NCI-H2107 (cell line): ENCODE measurements at places on chromosomes 7 and 10.

DNA sequence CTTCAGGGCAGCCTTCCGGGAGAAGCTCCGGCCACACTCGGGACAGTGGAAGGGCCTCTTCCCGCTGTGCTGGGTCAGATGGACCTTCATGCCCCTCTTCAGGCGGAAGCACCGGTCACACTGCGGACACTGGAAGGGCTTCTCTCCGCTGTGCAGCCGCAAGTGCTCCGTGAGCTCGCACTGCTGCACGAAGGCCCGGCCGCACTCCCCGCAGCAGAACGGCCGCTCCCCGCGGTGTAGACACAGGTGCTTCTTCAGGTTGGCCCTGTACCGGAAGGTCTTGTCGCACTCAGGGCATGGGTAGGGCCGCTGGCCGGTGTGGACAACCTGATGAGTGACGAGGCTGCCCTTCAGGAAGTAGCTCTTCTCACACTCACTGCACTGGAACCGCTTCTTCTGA, 14.2 kb upstream of the ZNF786 start:
- no peak for DNase-seq

- DNase-seq = no peak
These were observed 7.3 kb downstream of the PGAM2 start for GRCh38 chr7:44057849-44058758.

DNA sequence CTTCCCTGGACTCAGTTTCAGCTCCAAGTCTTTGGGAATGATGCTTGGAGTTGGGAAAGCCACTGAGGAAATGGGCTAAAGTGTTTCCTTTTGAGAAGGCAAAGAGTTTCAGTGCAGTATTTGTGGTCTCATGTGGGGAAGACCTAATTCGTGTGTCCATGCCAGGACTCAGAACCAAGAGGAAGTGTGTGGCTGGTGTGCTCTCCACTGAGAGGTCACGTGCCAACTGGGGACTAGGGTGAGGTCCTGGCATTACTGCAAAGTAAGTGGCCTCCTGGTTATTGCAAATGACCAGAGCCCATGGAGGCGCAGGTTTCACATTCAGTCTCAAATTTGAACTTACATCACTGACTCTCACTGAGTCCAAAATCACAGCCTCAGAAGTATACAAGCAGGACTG, 48.6 kb upstream of the ITPRID1 start:
- no peak for DNase-seq

DNA sequence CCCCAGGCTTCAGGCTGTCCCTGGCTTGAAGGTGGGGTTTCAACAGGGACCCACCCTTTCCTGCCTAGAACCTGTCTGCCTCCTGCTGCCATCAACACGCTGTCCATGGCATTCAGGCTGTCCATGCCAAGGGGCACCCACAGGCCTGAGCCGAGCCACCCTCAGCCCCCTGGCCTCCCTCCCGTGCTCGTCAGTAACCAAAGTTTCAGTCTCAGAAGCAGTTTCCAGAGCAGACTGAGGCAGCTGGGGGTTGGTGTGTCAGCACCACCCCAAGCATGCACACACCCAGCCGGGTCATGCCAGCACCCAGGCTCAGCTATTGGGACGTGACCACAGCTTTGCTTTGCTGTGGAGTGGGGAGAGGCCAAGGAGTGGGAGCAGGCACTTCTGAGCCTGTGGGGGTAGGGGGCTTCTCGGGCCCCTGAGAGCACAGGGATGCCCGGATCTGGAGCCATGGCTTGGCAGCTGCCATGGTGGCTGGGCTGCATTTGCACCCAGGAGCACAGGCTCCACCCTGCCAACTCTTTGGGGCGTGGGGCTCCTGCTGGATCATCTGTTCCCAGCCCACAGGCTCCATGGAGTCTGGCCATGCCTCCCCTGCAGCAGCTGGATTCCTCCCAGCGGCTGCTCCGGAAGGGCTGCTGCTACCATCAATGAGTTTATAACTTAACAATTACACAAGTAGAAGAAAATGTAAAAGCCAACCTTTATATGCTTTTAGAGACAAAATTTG, 314.5 kb upstream of the SEMA3C start:
- DNase-seq = no peak

GRCh38 chr10:23038172-23038571, 57.2 kb upstream of the MSRB2 start:
- DNase-seq = no peak

DNA sequence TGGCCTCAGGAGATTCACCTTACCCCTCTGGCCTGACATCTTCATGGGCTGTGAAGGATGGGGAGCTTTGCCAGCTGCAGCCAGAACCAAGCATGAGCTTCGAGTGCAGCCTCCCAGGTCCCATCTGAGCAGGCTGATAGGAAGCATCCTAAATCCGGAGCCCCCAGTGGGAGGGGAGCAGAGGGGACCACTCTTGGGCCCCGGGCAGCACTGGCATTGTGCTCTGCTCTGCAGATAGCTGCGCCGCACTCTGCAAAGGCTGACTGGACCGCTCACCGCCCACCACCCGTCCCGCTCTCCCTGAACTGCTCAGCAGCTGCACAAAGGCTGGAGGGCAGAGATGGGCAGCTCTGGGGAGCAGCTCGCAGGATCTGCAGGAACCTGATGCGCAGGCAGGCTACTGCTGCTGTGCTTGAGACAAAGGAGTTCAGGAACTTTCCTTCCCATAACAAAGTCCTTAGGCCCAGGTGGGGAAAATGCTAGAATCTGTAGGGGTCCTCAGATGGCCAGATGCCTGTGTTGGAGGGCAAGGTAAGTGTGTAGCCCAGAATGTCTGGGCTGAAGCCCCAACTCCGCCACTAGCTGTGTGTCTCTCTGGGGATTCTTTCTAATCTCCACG, 51.8 kb downstream of the ARHGAP22 start:
- DNase-seq = no peak

DNA sequence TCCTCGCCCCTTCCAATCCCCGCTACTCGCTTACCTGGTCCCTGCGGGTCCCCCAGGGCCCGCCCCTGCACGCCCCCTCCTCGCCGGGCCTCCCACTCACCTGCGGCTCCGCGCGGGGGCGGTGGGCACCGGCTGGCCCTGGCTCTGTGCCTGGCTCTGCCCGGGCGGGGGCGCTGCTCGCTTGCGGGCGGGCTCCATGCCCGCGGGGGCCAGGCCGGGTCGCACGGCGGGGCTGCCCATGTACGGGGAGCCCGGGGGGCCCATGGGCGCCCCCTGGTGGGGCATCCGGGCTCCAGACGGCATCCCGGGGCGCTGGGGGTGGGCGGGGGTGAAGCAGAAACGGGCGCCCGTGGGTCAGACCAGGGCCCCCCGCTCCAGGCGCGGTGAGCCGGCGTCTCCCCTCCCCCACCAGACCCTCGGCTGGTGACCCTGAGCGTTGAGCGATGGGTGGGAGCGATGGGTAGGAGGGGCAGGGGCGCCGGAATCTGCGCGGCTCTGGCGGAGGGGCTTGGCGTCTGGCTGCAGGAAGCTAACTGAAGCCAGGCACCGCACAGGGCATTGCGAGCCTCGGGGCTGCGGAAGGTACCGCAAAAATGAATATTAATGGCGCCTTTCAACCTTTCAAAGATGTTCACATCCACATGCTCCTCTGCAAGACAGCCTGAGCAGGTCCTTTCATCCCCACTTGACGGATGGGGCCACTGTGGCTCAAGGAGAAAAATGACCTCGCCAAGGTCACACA, 3.0 kb downstream of the SMARCD3 start:
- no peak for DNase-seq

GRCh38 chr7:109879287-109879828, 1211.6 kb upstream of the LRRN3 start:
- peak; percentile 38 for DNase-seq

GRCh38 chr7:84757761-84758160, 429.1 kb downstream of the SEMA3D start:
- DNase-seq = no peak

GRCh38 chr7:77316219-77316978, 99.8 kb downstream of the GSAP start:
- DNase-seq = no peak

GRCh38 chr7:128167042-128167701, 73.9 kb upstream of the LEP start:
- peak; percentile 30 for DNase-seq

DNA sequence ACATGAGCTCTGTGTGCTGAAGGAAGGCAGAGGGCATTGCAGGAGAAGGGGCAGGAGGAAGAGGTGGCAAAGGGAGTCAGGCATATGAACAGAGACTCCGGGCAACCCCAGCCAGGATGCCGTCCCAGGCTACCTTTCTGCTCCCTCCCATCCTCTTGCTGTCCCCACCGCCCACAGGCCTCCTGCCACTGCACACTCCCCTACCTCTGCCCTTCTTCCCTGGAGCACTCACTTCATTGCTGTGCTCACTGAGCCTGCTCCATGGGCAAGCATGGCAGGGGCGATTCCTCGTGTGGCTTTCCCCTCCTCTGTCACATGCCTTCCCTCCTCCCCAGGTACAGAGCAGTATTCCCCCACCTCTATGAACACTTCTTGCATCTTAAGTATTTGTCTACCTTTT, 93.4 kb downstream of the FANK1 start:
- DNase-seq = no peak

GRCh38 chr7:80147543-80148391, 13.1 kb downstream of the GNAI1 start:
- DNase-seq = no peak

DNA sequence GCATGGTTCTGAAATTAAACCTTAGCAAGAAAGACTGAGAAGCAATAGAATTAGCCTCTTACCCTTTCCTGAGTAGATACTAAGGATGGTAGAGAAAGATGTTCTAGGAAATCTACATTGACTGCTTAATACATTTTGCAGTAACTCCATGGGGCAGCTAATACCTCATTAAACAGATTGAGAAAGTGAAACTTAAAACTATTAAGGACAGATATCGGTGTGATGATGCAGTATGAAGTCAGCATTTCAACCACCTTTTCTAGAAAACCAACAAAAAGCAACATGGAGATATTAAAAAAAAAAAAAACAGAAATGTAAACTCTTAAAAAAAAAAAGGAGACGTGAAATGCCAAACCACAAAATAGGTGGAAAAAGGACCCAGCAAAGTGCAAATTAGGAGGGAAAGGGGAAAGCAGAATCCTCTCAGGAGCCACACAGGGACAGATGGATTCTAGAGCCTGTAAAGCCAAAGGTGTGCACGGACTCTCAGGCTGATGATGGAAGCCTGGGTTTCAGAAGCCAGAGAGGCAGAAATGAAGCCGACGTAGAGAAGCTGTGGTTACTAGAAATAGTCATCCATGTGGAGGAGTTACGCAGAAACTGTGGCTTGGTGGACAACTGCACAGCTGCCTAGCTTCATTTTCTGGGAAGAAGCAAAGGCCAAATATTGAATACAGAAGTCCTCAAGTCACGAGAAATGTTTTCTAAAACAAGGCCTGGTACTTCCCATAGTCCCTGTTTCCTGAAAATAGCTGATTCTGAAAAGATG, 38.1 kb upstream of the GPR141 start:
- no peak for DNase-seq

- peak; percentile 39 for DNase-seq
These were observed 1.2 kb downstream of the VCL start for GRCh38 chr10:73998929-73999691.

DNA sequence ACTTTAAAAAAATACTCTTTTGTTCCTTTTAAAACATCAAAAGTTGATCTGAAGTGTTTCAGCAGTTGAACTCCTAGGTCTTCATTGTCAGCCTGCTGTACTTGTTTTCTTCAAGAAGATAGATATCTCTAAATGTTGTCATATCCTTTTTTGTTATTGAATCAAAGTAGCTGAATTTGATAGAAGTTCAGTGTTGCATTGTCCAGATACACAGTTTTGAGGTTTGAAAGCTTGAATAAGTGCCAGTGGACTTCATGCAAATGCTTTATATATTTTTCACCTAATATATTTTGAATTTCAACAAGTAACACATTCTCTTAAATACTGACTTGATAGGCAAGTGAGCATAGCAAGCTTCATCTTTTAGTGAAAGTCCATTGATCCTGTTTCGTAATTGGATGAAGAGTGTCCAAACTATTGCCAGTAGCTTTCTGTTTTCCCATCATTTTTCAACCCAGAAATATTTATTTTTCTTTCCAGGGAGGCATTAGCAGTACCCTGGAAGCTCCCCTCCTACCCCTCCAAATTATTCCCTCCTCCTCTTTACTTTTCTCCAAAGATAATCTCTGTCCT, 114.4 kb downstream of the TPST1 start:
- no peak for DNase-seq

DNA sequence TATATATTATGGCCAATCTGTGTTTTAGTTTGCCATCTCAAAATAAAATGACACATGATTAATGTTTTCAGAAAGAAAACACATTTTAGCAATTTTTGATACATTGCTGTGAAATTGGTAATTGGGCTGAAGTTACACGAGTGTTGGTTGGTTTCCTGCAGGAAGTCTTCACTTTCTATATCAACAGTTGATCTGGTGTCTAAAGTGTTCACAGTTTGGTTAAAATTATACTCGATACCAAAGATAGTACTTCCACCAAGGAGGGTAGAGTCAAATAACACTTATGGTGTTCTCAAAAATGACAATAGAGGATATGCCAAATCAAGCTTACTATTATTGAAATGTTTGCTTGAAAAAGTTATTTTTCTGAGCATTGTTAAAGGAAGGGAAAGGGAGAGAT, 120.3 kb upstream of the GLCCI1 start:
- no peak for DNase-seq
